CD4-positive, alpha-beta T cell treated with Interleukin-15 for 1 hour (primary cell): ENCODE measurements at places on chromosomes 2 and 18.

DNA sequence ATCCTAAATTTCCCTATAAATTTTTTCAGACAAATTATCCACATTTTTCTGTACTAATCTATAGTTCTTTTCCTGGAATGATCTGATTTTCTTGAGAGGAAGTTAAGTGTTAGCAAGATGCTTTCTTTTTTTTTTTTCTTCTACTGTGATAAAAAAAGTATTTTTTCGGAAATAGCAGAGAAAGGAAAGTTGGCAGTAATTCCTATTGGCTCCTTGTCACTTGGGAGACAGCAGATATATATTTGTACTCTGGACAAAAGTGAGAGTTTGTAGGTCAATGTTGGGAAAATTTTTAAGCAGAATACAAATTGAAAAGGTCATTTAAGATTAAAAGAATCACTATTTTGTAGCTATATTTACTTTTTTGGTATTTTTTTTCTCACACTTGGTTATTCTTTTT is 635.7 kb upstream of the NRXN1 start:
- DNase-seq: no peak

- no peak for DNase-seq
These were observed 136.5 kb downstream of the RNF144A start for GRCh38 chr2:7053650-7054265.

- DNase-seq: no peak
These were observed 247.8 kb downstream of the PAX3 start for GRCh38 chr2:222050981-222051380.

- DNase-seq: no peak
These were observed 7.9 kb downstream of the SLC16A14 start for GRCh38 chr2:230060672-230061293.

DNA sequence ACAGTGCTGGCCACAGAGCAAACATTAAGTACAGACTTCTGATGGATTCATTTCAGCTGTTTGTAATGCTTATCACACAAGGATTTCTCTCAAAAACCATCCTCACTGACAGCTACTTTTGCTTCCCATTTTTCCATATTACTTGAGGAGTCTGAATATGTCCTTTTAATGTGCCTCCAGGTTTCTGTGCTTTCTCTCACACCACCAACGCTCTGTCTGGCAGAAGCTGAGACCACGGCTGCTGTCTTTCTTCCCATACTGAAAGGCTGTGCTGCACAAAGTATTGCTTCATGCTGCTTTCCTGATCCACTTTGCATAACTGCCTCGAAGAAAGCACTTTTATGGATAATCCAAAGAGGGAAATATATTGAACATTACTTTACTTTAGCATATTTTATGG is 312.1 kb upstream of the ZEB2 start:
- DNase-seq: no peak

- no peak for DNase-seq
These were observed 91.4 kb downstream of the OSBPL1A start for GRCh38 chr18:24306201-24306600.

DNA sequence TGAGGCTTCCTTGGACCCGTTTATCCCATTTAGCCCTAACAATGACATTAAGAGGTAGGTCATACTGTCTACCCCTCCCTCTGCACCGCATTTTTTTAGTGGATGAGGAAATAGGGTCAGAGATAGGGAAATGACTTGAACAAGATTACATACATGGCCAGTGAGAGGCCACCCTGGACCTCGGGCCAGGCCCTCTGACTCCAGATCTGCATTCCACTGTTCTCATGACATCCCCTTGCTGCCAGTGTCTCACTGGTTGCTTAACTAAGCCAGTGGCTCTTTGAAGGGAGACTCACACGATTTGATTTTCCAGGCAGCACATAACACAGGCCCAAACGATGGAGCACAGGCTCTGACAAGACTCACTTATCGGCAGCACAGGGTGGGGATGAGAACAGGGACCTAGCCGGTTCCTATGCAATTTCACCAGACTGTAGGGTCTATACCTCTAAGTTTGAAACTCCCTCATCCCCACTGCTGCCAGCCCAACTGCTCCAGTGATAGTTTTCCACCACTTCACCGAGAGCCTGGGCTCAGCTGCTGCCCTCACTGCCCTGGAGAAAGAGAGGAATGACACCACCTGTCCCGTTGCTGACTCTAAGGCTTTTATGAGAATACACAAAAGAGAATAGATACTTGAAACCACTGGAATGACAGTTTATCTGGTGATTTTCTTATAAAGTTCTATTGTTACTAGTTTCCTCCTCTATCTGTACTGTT is 82.5 kb downstream of the TMEM247 start:
- no peak for DNase-seq

DNA sequence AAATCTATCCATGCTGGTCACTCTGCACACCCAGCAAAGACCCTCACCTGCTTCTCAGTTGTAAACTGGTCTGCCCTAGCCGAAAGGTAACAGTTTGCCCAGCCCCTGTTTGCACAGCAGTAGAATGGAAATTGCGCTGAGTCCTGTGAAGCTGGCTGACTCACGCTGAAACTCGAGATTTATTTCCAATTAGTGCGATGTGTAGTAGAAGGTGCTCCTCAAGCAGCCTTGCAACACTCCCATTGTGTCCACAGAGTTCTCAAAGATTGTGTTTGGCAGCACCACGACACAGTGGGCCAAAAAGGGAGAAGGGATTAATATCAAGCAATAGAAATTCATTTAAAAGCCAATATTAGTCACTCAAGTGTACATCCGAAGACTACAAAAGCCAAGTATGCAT is 21.7 kb upstream of the APCDD1 start:
- no peak for DNase-seq

- no peak for DNase-seq
These were observed 101.6 kb downstream of the BCL2L11 start for GRCh38 chr2:111222204-111222866.

GRCh38 chr2:168749297-168749696 is 53.1 kb upstream of the NOSTRIN start:
- DNase-seq: no peak

- DNase-seq: no peak
These were observed 199.7 kb downstream of the PID1 start for GRCh38 chr2:229071292-229071976.

GRCh38 chr2:26889796-26890195 is 41.9 kb downstream of the DPYSL5 start:
- DNase-seq: no peak

DNA sequence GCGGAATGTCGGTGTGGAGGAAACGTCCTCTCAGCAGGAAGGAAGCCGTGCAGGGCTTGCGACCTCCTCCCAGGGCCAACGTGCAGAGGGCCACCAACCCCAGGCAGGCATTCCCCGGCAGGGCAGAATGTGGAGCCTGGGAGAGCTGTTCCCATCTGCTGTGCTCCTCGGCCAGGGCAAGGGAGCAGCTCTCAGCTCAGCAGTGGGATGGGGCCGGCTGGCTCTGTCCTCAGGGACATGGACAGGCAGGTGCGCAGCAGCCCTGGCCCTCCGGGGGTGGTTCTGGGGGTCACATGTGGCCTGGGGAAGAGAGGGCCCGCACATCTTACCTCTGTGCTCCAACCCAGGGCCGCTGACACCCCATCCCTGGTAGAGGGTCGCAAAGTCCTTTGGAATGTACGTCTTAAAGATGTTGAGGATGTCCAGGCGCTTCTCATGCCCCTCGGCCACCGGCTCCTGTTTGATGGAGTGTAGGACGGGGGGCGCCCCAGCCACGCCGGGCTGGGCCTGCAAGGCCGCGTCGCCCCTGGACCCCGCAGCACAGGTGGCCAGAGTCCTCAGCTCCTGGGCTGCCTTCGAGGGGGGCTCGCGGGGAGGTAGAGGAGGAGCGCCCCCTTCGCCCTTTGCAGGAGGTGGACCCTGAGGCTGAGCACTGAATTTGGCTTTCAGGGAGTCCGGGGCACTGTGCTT is 116.4 kb downstream of the ZNF516 start:
- DNase-seq: no peak
